Smooth muscle cell of the pulmonary artery (primary cell): ENCODE measurements at places on chromosomes 2 and 18. TPM values are rescaled to one million over a fixed set of nuclear protein-coding genes. Genes with fewer than 3 reads are reported as not detected.

The SCN1A gene
- total RNA-seq = 0.10 and 0.13 TPM in 2 replicates

The IGFBP2 gene
- 705 and 731 TPM in 2 replicates for total RNA-seq

The CYTIP gene
- 5.5 and 23.5 TPM in 2 replicates for total RNA-seq

The OTX1 gene
- total RNA-seq = 0.13 TPM in 1 of 2 replicates, not detected in the other

The MAPK4 gene
- total RNA-seq = under 0.01 TPM in 1 of 2 replicates, not detected in the other

The ZNF2 gene
- total RNA-seq = 10.6 and 11.1 TPM in 2 replicates

The B4GALT6 gene
- total RNA-seq = 3.1 and 18.5 TPM in 2 replicates

The POTEI gene
- not detected in 2 replicates for total RNA-seq

The NAT8 gene
- not detected in 2 replicates for total RNA-seq

The SEPTIN10 gene
- total RNA-seq = 96.1 and 111 TPM in 2 replicates

The RAX gene
- not detected in 2 replicates for total RNA-seq

The CCL20 gene
- 0.13 TPM in 1 of 2 replicates, not detected in the other for total RNA-seq

The LRRC30 gene
- total RNA-seq = not detected in 2 replicates

The NOSTRIN gene
- 0.13 TPM in 1 of 2 replicates, not detected in the other for total RNA-seq

The EMILIN1 gene
- total RNA-seq = 283 and 480 TPM in 2 replicates

The RPL31 gene
- total RNA-seq = 696 and 737 TPM in 2 replicates

The TMEM247 gene
- total RNA-seq = not detected in 2 replicates

The DYSF gene
- total RNA-seq = 2.3 TPM in 2 replicates

The CAPN14 gene
- total RNA-seq = 0.23 and 0.26 TPM in 2 replicates

The UGT1A10 gene
- total RNA-seq = 0.10 and 0.13 TPM in 2 replicates

The HSPD1 gene
- total RNA-seq = 151 and 181 TPM in 2 replicates

The DNAJC5G gene
- not detected in 2 replicates for total RNA-seq

The ABHD1 gene
- total RNA-seq = 0.13 and 0.20 TPM in 2 replicates

The SERPINB4 gene
- total RNA-seq = not detected in 2 replicates

The MAB21L4 gene
- not detected in 2 replicates for total RNA-seq

The ERMN gene
- 0.96 and 1.1 TPM in 2 replicates for total RNA-seq

The MARCHF4 gene
- total RNA-seq = 3.6 and 8.0 TPM in 2 replicates

The LIMS3 gene
- total RNA-seq = 1.6 and 4.2 TPM in 2 replicates

The BMP10 gene
- total RNA-seq = not detected in 2 replicates

The AGXT gene
- total RNA-seq = not detected in 2 replicates

The CRIM1 gene
- 576 and 578 TPM in 2 replicates for total RNA-seq

The GKN1 gene
- not detected in 2 replicates for total RNA-seq

The CDK15 gene
- total RNA-seq = 0.52 and 1.5 TPM in 2 replicates

The SPDYA gene
- total RNA-seq = 0.83 and 0.91 TPM in 2 replicates

The COLEC12 gene
- 16.2 and 21.1 TPM in 2 replicates for total RNA-seq

The DUSP19 gene
- total RNA-seq = 4.3 and 7.6 TPM in 2 replicates

The ZNF24 gene
- 22.3 and 26.8 TPM in 2 replicates for total RNA-seq
